ENCODE measurements at places on chromosomes 3 and 15.

DNA sequence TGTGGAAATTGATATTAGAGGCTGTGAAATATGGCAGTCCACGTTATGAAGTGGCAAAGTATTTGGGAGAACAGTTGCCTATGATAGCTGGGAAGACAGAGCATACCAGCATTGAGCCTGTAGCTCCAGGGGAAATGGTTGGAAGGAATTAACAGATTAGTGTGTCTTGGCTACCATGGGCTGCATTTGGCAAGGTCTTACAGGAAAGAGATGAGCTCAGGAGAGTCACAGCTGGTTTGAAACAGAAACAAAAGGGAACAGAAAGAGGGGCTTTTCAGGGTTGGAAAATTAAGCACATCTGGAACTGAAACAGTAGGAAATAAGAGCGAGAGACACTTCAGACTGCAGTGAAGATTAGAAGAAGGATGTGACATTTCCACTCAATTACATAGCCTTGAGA is 141.7 kb downstream of the FBLN2 start:
- DNase-seq = no peak

GRCh38 chr3:129536374-129536667 is 6.7 kb upstream of the H1-8 start:
- no peak for DNase-seq

DNA sequence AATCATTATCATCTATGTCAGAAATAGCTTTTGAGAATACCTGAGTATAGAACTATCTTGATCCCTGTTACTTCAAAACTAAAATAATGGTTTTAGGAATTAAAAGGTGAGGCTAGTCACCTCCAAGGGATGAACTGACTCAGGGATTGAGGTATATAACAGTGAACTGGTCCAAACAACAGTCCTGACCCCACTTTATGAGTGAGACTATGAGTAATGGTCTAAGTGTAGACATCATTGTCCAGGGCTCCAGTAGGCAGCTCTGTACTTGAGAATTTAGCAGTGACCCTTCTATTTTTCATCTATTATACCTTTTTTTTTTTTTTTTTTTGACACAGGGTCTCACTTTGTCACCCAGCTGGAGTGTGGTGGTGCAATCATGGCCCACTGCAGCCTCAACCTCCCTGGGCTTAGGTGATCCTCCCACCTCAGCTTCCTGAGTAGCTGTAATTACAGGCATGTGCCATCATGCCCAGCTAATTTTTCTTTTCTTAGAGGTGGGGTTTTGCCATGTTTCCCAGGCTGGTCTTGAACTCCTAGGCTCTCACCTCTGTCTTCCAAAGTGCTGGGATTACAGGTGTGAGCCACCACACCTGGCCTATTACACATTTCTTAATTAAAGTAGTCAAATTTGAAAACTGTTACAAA is 36.3 kb downstream of the MLH1 start:
- no peak for DNase-seq

GRCh38 chr3:100882571-100882984 is 110.6 kb downstream of the ABI3BP start:
- DNase-seq = no peak

- DNase-seq = no peak
These were observed 68.0 kb downstream of the BBX start for GRCh38 chr3:107590786-107591185.

DNA sequence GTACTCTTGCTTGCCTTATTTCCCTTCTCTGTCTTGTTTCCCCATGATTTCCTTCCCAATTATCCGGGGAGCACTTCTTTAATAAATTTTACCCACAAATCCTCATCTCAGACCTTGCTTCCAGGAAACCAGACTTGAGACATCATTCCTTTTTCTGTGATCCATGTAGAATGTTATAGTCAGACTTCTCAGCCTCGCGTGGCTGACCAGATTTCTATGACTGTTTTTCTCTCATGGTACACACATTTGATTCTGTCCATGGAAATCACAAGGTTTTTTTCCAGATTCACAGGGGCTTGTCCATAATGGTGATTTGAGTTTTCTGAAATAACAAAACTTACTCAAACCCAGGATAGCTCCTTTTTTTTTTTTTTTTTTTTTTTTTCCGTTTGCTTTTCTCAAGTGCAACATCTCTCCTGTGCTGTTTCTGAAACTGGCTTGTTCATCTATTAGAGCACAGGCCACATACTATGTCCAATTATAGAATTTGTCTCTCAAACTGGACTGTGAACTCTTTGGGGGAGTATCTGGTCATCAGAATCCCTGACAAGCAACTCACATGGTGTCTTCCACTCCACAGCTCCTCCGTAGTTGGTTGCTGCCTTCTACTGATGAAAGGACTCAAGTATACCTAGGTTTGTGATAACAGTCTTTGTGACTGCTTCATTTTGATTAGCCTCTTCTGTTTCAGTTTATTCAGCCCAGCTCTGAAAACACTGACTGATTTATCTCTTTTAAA is 50.8 kb downstream of the RBMS3 start:
- no peak for DNase-seq

- DNase-seq = no peak
These were observed 288.4 kb upstream of the DPH6 start for GRCh38 chr15:35834216-35834830.

- DNase-seq = no peak
These were observed 58.1 kb upstream of the USP3 start for GRCh38 chr15:63446255-63446654.

DNA sequence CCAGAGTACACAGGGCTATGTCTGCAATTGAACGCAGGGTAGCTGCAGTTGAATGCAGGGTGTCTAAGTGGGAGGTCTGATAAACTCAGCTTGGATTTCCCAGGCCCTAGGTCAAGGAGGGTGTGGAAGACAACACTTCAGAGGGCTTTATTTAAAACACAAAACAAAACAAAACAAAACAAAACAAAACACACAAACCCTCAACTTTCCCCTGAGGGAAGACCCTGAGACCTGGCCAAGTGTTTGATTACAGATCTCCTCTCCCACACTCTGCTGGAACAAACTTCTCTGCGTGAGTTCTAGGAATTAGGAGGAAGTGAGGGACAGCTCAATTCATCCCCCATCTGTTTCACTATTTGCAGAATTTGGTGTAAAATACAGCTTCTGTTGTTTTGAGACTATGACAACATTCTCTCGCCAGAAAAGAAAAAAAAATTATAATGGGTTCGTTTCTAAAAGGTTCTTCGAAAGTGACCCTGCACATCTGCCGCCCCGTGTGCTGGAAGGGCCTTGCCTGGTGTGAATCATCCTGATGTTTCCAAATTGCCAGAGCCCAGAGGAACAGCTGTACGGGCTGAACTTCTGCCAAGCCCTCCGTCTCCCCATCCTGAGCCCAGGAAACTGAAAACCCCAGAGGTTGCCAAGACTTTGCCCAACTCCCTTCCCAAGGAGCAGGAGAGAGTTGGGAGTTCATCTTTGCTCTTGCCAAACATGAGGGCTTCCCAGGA is 73.3 kb upstream of the RAD18 start:
- DNase-seq = no peak

GRCh38 chr15:74251131-74251811 is 15.1 kb downstream of the CCDC33 start:
- no peak for DNase-seq

DNA sequence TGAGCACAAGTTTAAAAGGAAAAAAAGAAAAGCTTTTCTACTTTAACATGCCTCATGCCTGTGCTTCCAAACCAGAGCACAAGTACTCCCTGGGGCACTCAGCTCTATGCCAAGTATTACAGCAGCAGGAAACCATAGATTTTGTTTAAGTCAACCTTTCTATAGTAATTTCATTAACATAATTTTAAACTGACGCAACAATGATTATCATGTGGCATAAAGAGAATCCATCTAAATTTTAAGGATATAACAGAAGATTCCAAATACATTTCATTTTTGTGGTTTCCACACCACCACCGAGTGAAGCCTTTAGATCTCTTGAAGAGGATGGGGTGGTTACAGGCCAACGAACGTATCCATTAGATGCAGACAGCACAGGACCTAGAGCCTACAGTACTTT is 112.1 kb downstream of the TNIK start:
- no peak for DNase-seq

GRCh38 chr3:126547721-126548120 is 11.0 kb downstream of the C3orf22 start:
- DNase-seq = no peak

- DNase-seq = no peak
These were observed 255.4 kb upstream of the UBE2E1 start for GRCh38 chr3:23550402-23550801.

DNA sequence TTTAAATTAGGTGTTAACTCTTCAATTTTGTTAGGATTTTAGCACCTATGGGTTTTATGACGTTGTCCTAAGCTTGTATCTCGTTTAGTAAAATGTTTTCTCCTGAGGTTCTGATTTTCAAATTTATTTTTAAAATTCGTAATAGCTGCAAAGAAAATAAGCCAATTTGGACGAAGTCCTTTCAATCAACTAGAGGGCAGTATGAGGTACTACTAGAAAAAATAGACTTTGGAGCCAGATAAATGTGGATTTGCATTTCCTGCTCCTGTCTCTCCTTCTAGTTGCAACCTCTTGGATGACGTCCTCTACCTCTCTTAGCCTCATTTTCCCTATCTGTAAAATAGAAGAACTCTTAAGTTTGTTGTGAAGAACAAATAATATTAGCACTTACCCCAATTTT is 81.1 kb downstream of the SLTM start:
- DNase-seq = no peak

GRCh38 chr3:147775816-147776530 is 366.8 kb downstream of the ZIC1 start:
- DNase-seq = no peak

GRCh38 chr3:168251371-168251770 is 155.6 kb upstream of the GOLIM4 start:
- DNase-seq = no peak

GRCh38 chr15:86384186-86384585 is 304.5 kb downstream of the AGBL1 start:
- no peak for DNase-seq

- no peak for DNase-seq
These were observed 42.9 kb downstream of the CCR3 start for GRCh38 chr3:46284981-46285683.

Measured in stimulated activated CD4-positive, alpha-beta T cell treated with anti-CD3 and anti-CD28 coated beads, Interleukin-15, amount 100 ng/mL, for 1 hour (primary cell).